ENCODE measurements at places on chromosomes 11 and 22.
A peak's percentile ranks its signal among the peaks of the same experiment; 100 is the strongest.

DNA sequence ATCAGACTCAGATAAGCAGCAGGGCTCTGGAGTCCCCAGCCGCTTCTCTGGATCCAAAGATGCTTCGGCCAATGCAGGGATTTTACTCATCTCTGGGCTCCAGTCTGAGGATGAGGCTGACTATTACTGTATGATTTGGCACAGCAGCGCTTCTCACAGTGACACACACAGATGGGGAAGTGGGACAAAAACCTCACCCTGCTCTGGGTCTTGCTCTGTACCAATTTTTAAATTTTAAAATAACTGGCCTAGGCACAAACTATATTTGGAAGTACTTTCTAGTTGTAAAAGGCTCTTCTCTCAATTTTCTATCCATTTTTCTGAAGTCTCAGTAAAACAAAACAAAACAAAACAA, 131.7 kb downstream of the VPREB1 start:
- no peak for DNase-seq

DNA sequence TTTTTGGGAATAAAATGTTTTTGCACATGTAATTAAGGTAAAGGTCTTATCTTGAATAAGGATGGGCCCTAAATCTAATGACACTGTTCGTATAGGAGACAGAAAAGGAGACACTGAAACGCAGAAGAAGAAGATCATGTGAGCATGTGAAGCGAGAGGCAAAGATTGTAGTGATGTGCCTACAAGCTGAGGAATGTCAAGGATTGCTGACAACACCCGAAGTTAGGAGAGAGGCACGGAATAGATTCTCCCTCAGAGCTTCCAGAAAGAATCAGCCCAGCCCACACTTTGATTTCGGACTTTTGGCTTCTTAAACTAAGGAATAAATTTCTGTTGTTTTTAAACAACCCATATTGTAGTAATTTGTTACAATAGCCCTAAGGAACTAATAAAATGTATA, 4.1 kb upstream of the BLID start:
- DNase-seq, result no peak

- DNase-seq, result no peak
Measured at GRCh38 chr11:127080735-127081134, 80.2 kb upstream of the KIRREL3 start.

GRCh38 chr11:75894036-75894585, 79.1 kb downstream of the UVRAG start:
- DNase-seq, result no peak

DNA sequence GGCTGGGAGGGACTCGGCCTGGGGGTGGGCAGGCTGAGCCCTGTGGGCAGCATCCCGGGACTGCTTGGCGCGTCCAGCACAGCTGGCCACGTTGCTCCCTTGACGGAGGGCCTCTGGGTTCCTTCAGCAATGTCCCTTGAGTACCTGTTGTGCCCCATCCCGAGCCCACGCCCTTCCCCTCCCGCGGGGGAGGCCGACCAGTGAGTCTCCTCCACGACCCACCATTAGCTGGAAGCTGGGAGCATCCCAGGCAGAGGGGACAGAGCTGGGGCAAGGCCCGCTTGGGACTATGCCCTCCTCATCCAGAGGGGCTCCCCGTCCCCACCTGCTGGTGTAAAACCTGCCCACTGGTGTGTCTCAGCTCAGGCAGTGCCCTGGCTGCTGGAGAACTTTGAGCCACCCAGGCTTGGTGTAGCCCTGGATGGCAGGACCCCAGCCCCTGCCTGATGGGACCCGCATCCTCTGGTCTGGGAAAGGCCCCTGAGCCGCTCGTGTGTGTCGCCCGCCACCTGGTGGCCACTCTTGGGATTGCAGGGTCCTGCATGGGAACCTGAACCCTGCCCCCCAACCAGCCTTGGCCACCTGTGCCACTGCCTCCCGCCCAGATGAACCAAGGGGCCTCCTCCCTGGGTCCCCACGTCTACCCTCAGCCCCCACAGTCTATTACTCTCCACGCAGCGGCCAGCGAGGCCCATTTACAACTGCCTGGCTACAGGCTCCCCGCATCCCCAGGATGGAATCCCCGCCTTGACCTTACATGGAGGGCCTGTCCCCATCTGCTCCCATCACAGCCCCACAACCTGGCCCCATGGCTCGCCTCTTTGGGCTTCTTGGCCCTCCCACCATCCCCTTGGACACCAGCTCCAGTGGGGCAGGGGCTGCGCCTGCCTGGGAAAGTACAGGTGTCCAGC, 16.6 kb upstream of the ARHGAP8 start:
- peak; percentile 3 for DNase-seq

DNA sequence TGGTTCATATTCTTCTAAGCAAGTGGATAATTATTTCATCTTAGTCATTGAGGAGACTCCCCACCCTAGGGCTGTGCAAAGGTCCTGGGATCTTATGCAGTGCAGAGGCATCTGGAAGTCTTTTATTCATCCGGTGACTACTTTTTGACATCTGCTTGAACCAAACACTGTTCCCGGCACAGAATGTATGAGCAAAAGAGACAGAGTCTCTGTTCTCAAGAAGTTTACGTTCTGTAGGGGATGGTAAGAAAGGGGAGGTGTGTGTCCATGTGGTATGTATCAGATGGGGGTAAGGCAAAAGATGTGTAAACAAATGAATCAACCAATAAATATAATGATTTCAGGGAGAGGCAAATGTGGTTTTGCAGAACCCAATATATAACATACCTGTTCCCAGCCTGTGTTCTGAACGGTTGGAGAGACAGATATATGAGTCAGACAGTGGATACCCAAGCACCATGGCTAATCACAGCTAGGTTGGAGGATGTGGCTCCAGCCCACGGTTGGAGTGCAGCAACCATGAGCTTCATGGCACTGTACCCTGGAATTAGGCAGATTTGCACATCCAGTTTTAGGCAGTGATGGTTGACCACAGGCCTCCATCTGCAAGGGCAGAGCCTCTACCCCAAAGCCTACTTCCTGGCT, 75.1 kb upstream of the CADM1 start:
- DNase-seq, result no peak

DNA sequence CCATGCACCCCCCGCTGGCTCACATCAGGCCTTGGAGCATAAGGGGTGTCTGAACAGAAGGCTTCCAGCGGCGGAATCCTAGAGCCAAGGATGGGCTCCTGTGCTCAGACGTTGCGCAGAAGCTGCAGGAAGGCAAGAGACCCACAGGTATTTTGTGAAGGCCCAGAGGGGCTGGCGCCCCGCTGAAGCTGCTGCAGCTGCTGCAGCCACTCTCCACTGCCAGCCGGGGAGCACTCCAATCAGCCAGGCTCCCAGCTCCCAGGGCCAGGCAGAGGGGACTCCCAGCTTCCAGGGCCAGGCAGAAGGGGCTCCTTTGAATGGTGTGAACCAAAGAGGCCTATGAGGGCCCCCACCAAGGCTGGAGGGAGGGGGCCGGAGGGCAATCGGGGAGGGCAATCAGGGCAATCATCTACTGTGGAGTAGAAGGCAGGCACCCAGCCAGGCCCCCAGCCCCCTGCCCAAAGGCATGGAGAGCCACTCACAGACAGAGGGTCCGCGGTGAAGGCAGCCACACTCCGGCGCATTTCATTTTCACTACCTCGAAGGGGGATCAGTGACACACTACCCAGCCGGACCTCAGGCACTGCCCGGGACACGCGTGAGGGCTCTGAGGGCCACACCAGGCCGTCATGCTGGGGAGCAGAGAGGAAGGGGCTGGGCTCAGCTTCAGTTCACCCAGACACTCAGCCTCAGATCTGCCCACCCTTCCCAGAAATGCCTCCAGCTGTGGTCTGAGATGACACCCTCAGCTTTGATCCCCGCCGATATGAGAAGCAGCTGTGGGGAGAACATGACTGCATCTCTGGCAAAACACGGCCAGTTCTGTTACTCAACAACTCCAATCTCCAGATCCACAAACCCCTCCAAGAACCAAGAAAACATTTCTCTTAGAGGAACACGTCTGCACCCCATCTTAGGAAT, 11.6 kb upstream of the PDE2A start:
- no peak for DNase-seq

GRCh38 chr22:17057959-17058814, 26.6 kb upstream of the IL17RA start:
- no peak for DNase-seq

GRCh38 chr11:70134490-70134889, 56.4 kb downstream of the ANO1 start:
- no peak for DNase-seq

DNA sequence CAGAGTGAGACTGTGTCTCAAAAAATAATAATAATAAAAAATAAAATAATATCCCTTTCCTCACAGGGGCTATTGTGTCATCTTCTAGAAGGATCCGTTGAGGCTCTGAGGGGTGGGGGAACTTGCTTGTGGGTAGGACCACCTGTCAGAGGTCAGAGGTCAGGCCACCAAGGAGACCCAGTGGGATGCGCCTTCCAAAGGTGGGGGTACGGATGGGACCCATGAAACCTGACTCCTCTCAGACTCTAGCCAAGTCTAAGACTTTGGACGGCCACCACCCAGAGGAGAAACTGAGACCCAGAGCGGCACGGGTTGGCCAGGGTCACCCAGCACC, 367 bp upstream of the MMP11 start:
- DNase-seq, result no peak

GRCh38 chr11:30206249-30206996, 24.4 kb upstream of the FSHB start:
- DNase-seq, result no peak

GRCh38 chr22:47067321-47067890, 305.0 kb downstream of the TBC1D22A start:
- DNase-seq, result no peak

DNA sequence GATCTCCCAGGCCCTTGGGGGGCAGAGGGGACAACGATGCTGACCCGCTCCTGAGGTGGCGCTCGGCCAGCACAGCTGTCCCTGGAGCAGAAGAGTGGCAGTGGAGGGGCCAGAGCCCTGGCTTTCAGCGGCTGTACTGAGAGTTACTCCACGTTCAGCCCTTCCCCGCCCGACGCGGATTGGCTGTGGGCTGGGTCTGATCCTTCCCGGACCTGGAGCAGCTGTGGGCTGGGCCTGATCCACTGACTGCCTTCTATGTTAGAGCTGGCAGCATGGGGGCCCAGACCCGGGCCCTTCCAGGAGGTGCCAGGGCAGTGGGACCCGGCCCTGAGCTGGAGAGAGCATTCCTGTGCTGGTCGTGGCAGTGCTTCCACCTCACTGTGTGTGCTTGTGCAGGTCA, 27.8 kb downstream of the YWHAH start:
- no peak for DNase-seq

DNA sequence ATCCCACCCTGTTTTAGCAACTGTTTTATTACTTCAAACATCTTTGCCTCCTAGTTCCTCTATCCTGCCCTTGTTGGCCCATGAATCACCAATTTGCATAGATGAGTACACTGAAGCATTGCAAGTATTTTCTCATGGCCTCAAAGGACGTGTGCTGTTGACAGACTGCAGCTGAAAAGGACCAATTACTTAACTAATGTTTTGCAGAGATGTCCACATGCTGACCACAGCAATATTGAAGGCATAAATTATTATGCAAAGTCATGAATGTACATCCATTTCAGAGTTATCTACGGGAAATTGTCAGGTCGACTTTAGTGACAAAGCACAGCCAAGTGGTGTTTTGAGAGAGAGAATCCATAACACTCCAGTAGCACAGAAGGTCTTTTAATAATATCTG, 64.8 kb downstream of the CADM1 start:
- DNase-seq, result no peak

DNA sequence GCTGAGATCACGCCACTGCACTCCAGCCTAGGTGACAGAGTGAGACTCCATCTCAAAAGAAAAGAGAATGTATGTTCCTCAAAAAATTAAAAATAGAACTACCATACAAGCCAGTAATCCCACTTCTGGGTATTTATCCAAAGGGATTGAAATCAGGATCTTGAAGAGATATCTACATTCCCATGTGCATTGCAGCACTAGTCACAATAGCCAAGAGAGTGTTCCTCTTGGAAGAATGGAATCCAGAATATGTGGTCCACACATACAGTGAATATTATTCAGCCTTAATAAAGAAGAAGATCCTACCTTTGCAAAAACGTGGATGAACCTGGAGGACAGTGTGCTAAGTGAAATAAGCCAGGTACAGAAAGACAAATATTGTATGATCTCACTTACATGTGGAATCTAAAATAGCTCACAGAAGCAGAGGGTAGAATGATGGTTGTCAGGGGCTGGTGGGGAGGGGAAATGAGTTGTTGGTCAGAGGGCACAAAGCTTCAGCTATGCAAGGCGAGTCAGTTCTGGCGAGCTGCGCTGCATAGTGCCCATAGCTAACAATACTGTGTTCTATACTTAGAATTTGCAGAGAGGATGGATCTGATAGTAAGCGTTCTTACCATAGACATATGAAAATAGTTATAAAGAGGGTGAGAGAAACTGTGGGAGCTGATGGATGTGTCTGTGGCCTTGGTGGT, 32.1 kb downstream of the GRIK4 start:
- DNase-seq, result no peak

GRCh38 chr11:109584001-109584972, 162.3 kb downstream of the C11orf87 start:
- DNase-seq, result no peak

DNA sequence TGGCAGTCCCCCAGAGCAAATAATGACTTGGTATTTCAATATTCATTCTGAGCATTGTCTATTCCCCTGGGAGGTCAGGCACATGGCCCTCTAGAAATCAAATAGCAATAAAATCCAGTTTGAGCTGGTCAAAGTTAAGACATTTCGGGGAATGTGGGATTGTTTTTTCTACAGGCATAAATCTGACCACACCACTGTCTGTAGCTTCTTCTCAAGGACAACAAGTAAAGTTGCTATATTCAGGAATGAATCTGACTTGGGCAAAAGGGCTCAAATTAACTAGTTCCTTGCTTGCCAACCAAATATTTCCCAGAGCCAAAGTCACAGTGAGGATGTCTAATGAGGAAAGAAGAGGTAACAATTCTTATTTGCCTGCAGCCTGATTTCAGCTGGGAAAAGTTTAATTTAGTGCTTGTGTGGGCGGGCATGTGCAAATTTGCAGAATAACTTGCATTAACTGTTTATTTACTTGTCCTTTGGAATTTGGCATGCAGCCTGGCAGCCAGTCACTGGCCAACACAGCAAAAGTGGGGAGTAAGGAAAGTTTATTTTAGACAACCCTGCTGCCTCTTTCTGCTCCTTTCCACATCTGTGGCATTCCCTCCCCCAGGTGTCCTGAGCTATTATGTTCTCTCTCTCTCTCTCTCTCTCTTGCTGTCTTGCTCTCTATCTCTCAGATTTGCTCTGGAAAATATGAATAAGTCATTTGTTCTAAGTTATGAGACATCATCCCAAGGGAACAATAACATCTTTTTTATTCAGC, 51.2 kb upstream of the ARHGAP20 start:
- peak; percentile 33 for DNase-seq

- DNase-seq, result no peak
Measured at GRCh38 chr22:37054600-37055365, 3.2 kb downstream of the KCTD17 start.

GRCh38 chr11:20367313-20367948, 3.9 kb downstream of the HTATIP2 start:
- peak; percentile 40 for DNase-seq

Measured in T1000 (cell line).